ENCODE measurements at places on chromosomes 1 and 21. TPM values are rescaled to one million over a fixed set of nuclear protein-coding genes. Genes with fewer than 3 reads are reported as not detected.

FALEC gene
- total RNA-seq = not detected

CDK18 gene
- 0.46 TPM for total RNA-seq

CD1B gene
- not detected for total RNA-seq

HPDL gene
- 5.2 TPM for total RNA-seq

MSH4 gene
- total RNA-seq = under 0.01 TPM

MEX3A gene
- total RNA-seq = 5.8 TPM

AK5 gene
- 97.3 TPM for total RNA-seq

DIO1 gene
- not detected for total RNA-seq

TMEM9 gene
- total RNA-seq = 66.9 TPM

NMNAT1 gene
- 12.6 TPM for total RNA-seq

LCE6A gene
- total RNA-seq = not detected

HPCAL4 gene
- total RNA-seq = not detected

PCBP3 gene
- total RNA-seq = not detected

UQCRHL gene
- 2.9 TPM for total RNA-seq

CNR2 gene
- total RNA-seq = not detected

TRIM63 gene
- total RNA-seq = not detected

NBPF6 gene
- not detected for total RNA-seq

NTNG1 gene
- 0.15 TPM for total RNA-seq

GNG4 gene
- not detected for total RNA-seq

ELOA gene
- 17.6 TPM for total RNA-seq

DCST1 gene
- not detected for total RNA-seq

TENT5C gene
- 0.15 TPM for total RNA-seq

TPTE gene
- not detected for total RNA-seq

TP73 gene
- under 0.01 TPM for total RNA-seq

PSMA5 gene
- total RNA-seq = 93.9 TPM

Data from epithelial cell of umbilical artery (primary cell).